ENCODE measurements at places on chromosomes 3 and 15.

DNA sequence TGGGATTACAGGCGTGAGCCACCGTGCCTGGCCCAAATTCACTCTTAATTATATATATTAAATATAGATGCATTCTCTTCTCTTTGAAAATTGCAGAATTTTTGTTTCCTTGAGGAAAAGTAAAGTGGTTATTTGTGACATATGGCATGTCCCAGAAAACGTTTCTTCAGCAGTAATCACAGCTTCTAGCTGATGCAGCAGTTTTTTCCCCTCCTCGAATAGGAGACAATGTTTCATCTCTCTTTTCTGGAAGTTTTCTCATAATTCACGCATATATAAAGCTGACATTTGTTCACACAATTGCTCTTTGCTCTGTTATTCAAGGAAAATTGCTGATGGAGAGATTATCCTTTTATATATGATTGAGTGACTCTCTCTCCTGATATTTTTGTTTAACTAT lies 99.8 kb downstream of the SERPINI1 start:
- ATAC-seq, result no peak

DNA sequence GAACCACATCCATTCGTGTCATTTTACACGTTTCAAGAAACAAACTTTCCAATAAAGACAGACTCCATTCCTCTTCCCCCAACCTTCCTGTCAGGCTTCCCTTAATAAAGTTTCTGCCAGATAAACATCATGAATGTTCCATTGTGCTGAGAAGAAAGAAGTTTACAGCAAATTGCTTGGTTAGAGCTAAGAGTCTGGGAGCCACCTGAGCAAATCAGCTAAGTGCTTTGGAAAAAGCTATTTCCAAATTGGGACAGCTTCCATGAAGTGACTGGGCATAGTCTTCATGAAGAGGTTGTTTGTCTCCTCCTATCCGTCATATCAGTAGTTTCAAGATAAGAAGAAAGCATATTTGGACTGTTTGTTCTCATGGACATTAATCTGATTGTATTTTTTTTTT lies 77.0 kb downstream of the MAGI1 start:
- no peak for ATAC-seq

DNA sequence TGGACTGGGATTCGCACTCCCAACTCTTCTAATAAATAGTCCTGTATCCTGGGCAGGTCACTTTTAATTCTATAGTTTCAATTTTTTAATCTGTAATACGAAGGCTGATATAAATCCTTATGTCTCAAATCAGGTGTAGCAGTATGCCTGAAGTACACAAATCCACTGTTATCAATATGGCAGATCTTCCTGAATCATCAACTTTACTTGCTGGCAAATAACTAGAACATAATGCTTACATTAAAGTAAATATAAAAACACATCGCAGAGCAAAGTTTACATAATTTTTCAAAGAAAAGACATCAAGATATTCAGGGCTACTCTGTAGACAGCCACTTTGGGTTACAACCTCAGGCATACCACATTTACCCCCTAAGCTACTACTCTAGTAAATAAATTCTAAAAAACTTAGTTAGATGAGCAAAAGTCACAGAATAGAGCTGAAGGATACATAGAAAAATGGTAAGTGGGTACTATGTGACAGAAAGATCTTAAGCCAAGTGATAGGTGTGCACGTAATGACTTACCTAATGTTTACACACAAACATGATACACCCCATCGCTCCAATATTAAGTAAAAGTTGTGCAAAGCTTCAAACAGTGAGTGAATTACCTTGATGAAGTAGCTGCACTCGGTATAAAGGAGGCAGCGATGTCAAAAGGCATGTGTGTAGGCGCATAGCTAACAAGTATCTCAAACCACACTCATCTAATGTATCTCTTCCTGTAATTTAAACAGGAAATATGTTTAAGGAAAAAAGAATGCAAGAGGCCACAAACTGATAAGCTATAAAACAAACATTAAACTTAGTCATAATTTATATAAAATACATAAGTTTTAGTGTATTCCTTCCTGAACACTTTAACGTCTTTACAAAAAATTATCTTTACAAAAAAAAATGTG lies 127.9 kb downstream of the DMXL2 start:
- peak; percentile 61 for ATAC-seq

DNA sequence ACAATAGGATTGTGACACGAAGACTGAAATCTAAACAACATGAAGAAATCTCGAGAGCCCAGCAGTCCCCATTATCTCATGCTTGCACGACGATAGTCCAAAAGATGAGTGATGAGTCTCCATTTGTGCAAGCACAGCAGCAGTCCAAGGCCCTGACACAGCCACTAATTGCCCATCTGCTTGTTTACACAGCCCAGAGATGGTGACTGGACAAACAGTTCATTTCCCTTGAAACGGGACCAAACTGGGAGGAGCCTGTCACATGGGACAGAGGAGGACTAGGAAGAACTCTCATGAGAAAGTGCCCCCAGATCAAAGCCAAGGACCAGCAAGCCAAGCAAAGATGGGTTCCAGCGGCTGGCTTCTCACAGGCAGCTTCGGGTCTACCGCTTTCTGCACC lies 121.0 kb downstream of the GREM1 start:
- ATAC-seq, result peak; percentile 70

- ATAC-seq, result no peak
Measured at GRCh38 chr15:96716075-96716474, 385.6 kb downstream of the NR2F2 start.

DNA sequence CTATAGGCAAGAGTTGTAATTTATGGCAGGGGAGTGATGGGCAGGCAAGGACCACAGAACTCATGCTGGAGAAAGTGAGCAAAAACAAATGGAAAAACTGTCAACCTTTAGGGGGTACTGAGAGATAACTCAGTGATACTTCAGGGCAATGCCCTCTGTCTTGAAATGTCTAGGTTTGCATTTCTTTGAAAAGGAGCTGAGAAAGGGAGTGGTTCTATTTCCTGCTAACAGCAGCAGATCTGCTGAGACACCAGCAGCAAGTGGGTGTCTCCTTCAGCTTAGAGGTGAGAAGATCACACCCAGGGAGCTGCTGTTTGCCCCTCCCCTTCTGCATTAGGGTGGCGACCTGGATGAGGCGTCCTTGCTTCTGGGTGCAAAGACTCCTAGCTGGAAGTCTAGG lies 42.3 kb upstream of the XIRP1 start:
- ATAC-seq, result no peak

DNA sequence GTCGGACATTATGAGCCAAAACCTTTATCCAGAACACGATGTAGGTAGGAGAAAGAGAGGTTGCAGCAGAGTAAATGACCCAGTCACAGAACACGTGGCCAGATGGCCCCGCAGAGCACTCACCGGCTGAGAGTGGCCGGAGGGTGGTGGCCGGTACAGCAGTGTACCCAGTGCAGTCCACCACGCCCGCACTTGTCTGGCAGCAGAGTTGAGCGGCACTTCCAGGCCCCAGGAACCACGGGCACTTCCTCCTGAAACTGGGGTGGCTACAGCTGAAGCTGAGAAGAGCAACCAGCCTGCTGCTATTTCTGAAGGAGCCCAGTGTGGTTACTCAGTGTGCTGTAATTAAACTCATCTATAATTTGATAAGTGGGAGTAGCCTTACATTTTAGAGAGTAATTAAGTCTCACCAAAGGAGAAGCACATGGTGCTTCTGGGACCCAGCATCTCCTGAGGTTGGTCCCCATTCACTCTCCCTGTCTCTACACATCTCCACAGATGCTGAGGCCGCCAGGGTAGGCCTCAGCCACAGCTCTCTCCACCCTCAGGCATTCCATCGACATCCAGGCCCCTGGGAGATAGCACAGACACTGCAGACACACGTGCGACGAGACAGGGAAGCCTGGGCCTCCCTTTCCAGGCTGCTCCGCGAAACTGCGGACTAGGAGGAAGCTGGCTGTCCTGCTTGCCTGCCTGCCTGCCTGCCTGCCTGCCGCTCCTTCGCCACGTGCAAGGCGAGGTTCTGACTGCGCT lies 49.8 kb downstream of the BDH1 start:
- ATAC-seq, result no peak

DNA sequence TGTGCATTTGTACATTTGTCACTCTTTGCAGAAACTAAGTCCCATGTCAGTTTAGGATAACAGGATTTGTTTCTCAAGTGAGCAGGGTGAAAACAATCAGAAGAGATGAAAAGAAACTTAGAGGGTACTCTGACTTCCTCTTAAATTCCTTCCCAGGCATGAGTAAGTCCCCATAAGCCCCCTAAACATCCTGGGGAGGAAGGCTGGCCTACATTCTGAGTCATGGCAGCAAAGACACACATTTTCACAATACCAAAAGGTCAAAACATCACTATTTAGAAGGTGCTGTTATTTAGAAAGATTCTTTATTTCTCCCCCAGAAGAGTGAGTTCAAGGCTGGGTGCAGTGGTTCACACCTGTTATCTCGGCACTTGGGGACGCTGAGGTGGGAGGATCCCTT lies 7.6 kb upstream of the FOXP1 start:
- ATAC-seq, result no peak

GRCh38 chr15:93164409-93164808 lies 75.4 kb upstream of the RGMA start:
- no peak for ATAC-seq

All from SK-N-SH treated with all-trans-retinoic acid at 6 μM for 48 hours (cell line).